ENCODE measurements at places on chromosomes 12 and 14. TPM values are rescaled to one million over a fixed set of nuclear protein-coding genes. Genes with fewer than 3 reads are reported as not detected.

Gene CFAP251
- total RNA-seq = 6.8 TPM

Gene HELB
- 2.3 TPM for total RNA-seq

Gene DYNC1H1
- total RNA-seq = 336 TPM

Gene EMP1
- total RNA-seq = 75.6 TPM

Gene PLCZ1
- total RNA-seq = not detected

Gene KRT6A
- total RNA-seq = not detected

Gene DTX3
- 19.0 TPM for total RNA-seq

Gene FAM186B
- under 0.01 TPM for total RNA-seq

Gene SUPT16H
- total RNA-seq = 87.7 TPM

Gene GPR162
- 2.6 TPM for total RNA-seq

Gene ERO1A
- total RNA-seq = 49.7 TPM

Gene TMBIM4
- 80.5 TPM for total RNA-seq

Gene MMP19
- 9.7 TPM for total RNA-seq

Gene GARIN6
- not detected for total RNA-seq

Gene PEBP1
- total RNA-seq = 155 TPM

Gene LPAR5
- total RNA-seq = not detected

Gene CRY1
- total RNA-seq = 25.5 TPM

Gene DYNLL1
- 206 TPM for total RNA-seq

Gene PRICKLE1
- 13.9 TPM for total RNA-seq

Gene SRRM4
- total RNA-seq = not detected

Gene KRT86
- under 0.01 TPM for total RNA-seq

Gene HSPB8
- 22.0 TPM for total RNA-seq

Gene SLC4A8
- 9.0 TPM for total RNA-seq

Gene KLRD1
- total RNA-seq = under 0.01 TPM
